Dermis microvascular lymphatic vessel endothelial cell (primary cell): ENCODE measurements at places on chromosomes 3 and 15. TPM values are rescaled to one million over a fixed set of nuclear protein-coding genes. Genes with fewer than 3 reads are reported as not detected.

DNA sequence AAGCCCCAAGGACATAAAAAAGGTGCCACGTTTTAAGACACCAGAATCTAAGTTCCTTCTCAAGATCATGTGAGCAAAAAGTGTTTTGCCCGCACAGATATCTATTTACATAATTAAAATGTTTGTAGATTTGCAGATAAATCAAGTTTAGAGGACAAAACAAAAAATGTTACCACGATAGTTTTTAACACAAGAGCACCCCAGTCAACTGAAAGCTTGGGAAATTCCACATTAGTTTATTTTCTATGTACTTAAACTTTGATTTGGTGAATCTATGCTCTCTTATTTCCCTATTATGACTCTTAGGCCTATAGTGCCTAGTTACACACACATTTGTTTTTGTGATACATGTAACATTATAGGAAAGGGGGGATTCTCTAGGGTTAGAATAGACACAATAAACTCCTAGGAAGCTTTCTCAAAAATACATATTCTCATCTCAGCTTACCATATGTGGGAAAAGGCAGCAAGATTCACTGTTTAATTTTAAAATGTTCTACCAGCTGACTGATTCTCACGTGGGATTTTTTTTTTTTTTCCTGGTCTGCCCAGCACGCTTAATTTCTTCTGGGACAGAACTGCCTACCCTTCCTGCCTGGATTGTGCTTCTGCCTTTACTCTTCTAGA lies 8.4 kb upstream of the LEKR1 start:
- no peak for DNase-seq

DNA sequence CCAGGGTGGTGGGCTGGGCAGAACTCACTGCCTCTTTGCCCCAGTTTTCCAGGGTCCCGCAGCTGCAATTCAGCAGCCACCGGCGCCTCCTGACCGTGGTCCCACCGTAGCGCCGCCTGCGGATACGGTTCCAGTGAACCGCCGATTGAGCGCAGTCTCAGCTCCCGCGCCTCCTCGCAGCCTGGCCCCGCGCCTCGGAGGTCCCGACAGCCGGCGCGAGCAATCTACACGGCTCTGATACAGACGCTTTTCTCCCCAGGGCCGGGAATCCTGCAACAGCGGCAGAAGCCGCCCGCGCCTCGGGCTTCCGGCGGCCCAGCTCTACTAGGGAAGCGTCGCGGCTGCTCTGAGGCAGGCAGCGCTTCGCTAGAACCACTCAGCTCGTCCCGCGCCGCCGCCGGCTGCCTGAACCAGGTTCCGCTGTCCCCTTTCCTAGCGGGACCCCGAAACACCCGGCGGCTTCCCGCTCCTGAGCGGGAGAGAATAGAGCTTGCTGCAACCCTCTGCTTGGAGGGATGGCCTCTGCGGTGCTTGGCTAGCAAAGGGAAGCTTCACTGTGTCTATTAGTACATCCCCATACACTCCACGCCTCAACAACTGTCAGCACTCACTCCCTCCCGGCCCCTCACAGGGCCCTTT lies 3.1 kb downstream of the FOXL2NB start:
- DNase-seq, result peak; percentile 26

DNA sequence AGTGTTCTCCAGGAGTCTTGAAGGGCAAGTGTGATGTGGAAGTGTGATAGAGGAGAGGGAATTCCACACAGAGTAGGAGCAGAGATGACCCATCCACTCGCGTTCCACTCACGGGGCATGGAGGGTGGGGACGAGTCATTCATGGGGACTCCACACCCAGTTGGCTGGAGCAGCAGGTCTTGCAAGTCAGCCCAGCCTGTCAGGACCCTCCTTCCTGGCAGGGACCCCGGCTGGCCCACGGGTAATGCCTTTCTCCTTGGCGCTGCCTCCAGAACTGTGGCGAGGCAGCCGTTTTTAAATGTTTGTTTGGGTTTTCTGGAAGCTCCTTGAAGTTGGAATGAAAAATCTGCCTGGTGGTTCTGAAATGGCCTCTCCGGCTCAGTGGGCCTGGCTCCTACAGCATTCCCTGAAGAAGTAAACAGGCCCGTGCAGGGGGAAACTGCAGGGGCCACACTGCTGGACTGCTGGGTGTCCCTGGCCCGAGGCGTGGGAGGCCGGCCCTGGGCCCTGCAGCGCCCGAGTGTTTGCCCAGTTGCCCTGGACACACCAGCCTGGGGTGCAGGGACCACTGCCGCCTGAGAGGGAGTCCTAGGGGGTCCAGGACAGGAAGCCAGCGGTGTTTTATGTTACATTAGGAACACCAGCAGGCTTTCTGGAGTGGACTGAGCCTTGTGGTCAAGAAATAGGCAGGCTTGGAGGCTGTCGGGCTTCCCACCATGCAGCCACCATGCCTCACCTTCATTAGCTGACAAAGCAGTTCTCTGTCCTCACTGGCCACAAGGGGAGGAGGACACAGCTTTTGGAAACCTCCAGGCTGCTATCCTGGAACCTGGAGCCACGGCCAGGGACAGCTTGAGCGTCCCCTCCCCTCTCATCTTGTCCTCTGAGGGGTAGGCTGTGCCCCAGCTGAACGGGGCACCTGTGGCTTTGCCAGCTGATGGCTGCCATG lies 61.3 kb downstream of the CEMIP start:
- DNase-seq, result no peak

GRCh38 chr3:136667081-136667480 lies 85.1 kb downstream of the STAG1 start:
- no peak for DNase-seq

- no peak for DNase-seq
These were observed 18.6 kb downstream of the SSUH2 start for GRCh38 chr3:8625991-8626390.

DNA sequence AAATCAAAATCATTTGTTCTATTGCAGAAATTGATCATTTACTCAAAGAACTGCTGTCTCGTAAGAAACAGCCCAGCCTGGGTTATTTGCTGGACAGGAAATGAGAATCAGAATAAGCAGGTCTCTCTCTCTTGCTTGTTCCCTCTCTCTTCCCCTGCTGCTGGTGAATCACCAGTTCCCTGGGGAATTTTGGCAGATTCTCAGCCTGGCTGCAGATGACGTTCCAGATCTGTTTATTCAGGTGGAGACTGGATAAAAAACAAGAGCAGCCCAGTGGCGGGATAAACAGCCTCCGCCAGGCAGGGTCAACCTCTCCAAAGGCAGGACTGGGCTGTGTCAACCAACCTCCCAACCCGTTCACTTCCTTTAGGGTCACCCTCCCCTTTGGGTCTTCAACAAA lies 72.1 kb downstream of the LRIG1 start:
- peak; percentile 99 for DNase-seq

- DNase-seq, result peak; percentile 4
These were observed 916 bp downstream of the IDH3A start for GRCh38 chr15:78149805-78150751.

- no peak for DNase-seq
These were observed 48.4 kb downstream of the IDH2 start for GRCh38 chr15:90053685-90054466.

DNA sequence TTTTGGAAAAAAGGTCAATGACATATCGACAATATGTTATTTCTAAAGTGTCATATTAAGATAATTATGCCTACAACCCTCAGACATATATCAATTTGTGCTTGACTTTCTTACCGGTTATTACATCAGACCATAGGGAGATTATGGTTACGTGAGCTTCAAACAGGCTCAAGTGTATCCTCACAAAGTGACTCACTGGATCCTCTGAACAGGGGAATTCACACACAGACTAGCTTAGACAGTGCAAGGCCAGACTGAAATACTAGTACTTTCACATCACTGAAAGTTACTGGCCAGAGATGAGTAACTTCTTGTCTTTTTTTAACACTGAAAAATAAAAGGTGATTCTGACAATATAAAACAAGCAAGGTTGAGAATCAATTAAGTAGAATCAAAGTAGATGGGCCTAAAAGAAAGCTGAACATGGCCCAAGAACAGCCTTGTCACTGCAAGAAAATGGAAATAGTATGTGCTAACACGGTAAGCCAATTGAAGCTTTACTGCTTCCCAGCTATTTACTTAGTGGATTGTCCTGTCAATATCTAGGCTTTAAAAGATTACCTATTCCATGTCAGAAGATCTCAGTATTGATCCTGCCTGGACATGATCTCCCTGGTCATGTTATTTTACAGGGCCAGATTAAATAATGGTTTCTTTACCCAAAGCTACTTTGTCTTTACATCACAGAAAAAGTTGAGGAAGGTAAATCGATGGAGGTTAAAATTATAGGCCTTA lies 848.6 kb downstream of the ROBO1 start:
- DNase-seq, result no peak

GRCh38 chr15:90419206-90419605 lies 31.2 kb downstream of the IQGAP1 start:
- DNase-seq, result no peak

DNA sequence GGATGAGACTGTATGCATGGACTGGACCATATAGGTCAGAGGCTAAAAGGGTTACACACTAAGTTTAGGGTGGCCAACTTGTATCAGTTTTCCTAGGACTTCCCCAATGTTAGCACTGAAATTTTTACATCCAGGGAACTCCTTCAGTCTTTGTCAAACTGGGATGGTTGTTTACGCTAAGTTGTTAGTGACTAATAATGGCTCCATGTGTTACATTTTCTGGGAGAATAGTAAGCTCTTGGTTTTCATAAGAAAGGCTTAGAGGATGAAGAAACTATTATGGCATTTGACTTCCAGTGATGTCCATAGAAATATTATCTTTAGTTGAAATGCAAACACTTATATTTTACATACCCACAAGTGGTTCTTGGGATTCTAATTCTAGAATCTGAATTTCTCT lies 57.9 kb upstream of the ST3GAL6 start:
- no peak for DNase-seq

- DNase-seq, result no peak
These were observed 37.3 kb upstream of the POU1F1 start for GRCh38 chr3:87313641-87314040.

DNA sequence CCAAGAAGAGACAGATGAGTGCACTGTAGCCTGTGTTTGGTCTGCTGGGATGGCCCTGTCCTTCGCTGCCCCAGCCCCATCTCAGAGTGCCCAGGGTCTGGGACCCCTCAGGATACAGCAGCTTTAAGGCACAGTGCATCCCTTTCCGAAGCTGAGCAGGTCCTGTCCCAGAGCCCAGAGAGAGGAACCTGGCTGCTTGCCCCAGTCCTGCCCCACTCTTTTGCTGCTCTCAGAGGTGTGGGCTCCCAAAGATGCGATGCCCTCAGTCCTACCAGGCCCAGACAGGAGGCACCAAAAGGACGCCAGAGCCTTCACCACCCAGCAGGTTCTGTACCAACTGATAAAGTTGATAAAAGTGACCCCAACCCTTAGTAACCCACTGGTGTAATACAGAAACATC lies 8.2 kb downstream of the PLCD1 start:
- no peak for DNase-seq

DNA sequence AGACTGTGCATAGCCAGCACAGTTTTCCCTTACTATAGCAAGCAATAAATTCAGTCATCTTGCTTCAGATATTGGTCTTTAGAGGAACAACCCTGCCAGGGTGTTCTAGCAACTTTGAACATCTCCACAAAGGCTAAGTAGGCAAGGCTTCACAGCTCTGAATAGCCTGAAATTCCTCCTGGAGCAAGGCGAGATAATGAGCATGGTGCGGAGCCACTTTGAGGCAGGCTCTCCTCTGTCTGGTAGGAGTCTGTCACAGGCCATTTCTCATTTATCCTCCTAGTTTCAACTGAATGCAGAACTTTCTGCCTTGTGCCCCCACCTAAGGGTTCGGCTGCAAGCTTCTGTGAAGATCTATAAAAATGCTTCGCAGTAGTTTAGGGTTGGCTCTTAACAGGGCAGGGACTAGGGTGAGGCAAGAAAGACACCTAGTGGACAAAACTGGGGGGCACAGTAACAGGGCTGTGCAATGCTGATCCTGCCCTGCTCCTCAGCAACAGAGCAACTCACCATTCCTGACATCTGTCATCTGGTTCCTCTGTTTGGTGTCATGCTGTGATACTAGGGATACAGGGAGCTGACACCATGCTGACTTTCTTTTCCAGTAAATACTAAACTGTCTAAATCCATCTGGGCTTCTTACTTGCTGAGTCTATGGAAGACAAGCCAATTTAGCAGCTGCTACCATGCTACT lies 16.6 kb upstream of the EHHADH start:
- no peak for DNase-seq

- no peak for DNase-seq
These were observed 14.0 kb upstream of the LARP6 start for GRCh38 chr15:70867911-70868467.

DNA sequence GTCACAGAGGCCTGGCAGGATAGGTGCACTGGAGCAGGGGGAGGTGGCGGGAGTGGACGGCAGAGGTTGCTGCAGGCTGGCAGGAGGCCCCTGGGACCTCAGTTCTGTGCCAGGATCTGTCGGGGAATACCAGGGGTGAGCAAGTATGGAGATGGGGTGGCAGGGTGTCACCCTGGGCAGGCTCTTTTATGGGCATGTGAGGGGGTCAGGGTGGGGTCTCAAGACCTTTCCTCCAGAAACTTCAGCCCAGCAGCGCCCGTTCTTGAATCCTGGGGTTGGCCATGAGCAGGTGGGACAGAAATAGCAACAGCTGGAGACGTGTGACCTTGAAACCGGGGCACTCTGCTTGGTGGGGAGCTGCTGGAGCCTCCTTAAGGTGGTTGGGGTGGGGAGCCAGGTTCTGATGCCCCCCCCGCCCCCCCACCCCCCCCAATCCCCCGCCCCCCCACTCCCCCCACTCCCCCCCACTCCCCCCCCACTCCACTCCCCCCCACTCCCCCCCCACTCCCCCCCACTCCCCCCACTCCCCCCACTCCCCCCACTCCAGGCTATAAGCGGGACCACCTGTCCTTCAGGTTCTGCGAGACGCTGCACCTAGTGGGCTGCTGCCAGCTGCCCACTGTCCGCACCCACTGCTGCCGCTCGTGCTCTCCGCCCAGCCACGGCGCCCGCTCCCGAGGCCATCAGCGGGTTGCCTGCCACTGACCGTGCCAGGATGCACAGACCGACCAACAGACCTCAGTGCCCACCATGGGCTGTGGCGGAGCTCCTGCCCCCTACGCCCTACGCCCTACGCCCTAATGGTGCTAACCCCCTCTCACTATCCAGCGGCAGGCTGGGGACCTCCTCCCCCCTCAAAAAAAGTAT lies 84.9 kb downstream of the TBC1D2B start:
- DNase-seq, result no peak

Gene NR1I2
- total RNA-seq, result under 0.01 TPM in 1 of 2 replicates, not detected in the other

Gene PAQR9
- not detected in 2 replicates for total RNA-seq

Gene GOLGA8K
- 0.13 and 0.39 TPM in 2 replicates for total RNA-seq

Gene B3GALNT1
- 11.9 and 12.9 TPM in 2 replicates for total RNA-seq

Gene POC1A
- total RNA-seq, result 6.4 and 12.5 TPM in 2 replicates

Gene GABRR3
- not detected in 2 replicates for total RNA-seq
